Mesendoderm (in vitro differentiated cells): ENCODE measurements at places on chromosomes 2 and 18.

- peak; percentile 42 for DNase-seq
Observed at GRCh38 chr2:17935242-17935885, 56.9 kb downstream of the KCNS3 start.

- DNase-seq: no peak
Observed at GRCh38 chr2:20094142-20094755, 42.8 kb upstream of the LAPTM4A start.

DNA sequence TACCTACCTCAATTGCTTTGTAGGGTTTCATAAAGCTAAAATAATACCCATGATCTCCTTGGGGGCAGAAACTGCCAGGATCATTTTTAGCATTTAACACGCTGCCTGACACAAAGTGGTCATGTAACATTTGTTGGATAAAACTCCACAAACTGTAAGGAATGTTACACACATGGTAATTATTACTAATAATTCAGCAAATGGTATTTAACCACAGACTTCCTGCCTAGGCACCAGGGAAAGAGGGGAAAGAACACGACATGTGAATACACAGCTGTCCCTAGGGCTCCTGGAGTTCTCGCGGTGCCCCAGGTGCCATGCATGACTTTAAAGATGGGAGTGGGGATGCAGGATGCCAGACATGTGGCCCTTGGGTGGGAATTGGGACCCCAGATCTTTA lies 43.5 kb downstream of the ASAP2 start:
- DNase-seq: no peak

GRCh38 chr2:180753809-180754761 lies 226.3 kb upstream of the UBE2E3 start:
- no peak for DNase-seq

DNA sequence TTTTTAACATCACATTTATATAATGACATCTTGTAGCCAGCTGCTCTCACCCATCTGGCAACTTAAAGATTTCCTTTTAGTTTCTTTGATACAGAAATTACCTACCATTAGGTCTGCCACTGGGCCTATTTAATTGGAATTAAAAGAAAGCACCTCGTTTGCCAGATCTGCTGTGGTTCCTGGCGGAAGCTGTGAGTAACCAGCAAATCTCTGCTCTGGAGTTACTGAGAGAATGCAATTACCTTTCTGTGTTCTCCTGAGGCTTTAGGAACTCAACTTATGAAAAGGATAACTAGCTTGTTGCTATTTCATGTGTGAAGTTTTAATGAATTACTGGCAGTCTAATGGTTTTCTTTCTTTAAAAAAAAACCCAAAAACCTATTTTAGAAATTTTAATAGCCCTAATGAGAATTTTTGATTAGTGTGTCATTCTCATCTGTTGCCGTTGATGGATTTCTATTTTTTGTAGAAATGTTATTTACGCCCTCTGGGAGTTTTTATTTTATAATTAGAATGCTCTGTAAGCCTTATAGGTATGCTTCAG lies 69.7 kb upstream of the LYPD6B start:
- no peak for DNase-seq

DNA sequence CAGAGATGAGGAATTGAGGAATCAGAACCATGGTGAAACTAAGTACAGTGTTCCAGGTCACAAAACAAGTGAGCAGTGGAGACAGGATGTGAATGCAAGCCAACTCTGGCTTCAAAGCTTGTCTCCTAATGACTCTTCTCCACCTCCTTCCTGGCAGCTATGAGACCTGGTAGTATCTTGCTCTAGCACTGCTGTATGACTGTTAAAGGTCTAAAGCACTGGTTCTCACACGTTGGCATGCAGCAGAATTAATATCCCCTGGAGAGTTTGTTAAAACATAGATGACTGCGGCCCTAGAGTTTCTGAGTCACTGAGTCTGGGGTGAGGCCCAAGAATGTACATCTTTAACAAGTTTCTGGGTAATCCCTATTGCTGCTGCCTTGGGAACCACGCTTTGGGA lies 63.3 kb downstream of the SUCLG1 start:
- no peak for DNase-seq

DNA sequence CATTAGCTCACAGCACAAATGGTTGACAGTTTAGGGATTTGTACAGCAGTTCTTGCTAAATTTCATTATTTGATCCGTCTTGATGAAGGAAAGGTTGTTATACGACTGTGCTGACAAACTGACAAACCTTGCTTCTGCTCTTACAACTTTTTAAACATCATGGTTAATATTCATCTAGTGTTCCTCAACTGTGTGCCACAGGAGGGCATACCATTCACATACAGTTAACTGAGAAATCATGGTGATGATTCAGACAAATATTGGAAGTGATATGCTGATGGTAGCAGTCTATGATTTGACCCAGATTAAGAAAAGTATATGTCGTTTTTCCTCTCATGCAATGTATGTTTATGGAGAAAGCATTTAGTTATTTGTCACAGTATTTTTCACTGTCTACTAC lies 129.8 kb upstream of the FSIP2 start:
- no peak for DNase-seq

DNA sequence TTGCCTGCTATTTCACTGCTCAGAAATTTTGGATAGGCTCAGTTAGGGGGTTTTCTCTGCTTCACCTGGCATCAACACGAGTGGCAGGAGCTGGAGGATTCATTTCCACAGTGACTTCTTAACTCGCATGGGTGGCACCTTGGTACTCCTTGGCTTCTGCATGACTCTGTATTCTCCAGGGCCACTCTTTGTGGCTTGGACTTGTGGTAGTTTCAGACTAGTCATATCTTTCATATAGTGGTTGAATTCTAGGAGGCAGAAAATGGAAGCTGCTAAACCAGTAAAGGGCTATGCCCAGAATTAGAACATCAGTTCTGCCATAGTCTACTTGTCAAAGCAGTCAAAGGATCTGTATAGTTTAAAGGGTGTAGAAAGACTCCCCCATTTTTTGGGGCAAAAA lies 6.8 kb downstream of the MAIP1 start:
- no peak for DNase-seq

- peak; percentile 62 for DNase-seq
Observed at GRCh38 chr2:10471955-10472354, 23.8 kb upstream of the ODC1 start.

DNA sequence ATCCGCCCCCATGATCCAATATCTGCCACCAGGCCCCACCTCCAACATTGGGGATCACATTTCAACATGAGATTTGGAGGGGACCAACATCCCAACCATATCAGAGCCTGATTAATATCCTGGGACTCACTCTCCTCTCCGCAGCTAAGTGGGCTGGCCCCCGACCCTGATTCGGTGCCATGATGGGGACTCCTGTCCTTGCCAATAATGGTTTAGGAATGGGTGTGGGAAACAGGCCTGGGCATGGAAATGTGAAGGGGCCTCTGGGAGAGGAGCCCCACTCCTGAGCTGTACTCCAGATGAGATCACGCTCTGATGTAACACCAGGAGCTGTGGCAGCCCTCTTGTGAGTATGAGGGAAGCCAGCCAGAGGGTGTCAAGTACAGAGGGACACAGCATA lies 77.3 kb upstream of the SMAD7 start:
- no peak for DNase-seq

GRCh38 chr18:79570266-79571201 lies 109.1 kb upstream of the CTDP1 start:
- DNase-seq: peak; percentile 38

DNA sequence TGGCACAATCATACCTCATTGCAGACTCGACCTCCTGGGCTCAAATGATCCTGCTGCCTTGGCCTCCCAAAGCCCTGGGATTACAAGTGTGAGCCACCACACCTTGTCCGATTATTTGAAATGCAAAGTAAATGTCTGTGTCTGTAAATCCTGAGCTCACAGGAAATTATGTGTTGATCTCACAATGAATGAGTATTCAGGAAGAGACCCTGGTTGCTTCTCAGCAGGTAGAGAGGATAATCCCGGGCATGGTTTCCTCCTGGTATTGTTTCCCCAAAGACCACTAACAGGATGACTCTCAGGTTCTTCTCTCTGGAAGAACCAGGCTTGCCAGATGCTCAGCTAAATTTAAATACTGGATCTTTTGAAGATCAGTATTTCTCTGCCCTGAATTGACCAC lies 147.6 kb downstream of the LDLRAD4 start:
- peak; percentile 59 for DNase-seq

DNA sequence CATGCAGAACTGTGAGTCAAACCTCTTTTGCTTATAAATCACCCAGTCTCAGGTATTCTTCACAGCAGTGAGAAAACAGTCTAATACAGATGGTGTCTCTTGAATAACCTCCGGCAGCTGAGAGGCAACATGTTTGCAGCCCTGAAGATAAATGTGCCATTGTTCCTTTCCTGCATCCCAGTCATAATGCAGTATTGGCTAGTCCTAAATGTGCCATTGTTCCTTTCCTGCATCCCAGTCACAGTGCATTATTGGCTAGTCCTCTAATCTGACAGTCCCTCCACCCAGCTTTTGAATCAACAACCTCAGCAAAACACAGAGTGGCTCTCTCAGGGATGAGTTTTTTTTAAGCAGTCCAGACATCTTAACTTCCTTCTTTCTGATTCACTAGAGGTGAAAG lies 550.7 kb downstream of the RIT2 start:
- no peak for DNase-seq

GRCh38 chr18:49761771-49762170 lies 51.6 kb downstream of the ACAA2 start:
- no peak for DNase-seq

DNA sequence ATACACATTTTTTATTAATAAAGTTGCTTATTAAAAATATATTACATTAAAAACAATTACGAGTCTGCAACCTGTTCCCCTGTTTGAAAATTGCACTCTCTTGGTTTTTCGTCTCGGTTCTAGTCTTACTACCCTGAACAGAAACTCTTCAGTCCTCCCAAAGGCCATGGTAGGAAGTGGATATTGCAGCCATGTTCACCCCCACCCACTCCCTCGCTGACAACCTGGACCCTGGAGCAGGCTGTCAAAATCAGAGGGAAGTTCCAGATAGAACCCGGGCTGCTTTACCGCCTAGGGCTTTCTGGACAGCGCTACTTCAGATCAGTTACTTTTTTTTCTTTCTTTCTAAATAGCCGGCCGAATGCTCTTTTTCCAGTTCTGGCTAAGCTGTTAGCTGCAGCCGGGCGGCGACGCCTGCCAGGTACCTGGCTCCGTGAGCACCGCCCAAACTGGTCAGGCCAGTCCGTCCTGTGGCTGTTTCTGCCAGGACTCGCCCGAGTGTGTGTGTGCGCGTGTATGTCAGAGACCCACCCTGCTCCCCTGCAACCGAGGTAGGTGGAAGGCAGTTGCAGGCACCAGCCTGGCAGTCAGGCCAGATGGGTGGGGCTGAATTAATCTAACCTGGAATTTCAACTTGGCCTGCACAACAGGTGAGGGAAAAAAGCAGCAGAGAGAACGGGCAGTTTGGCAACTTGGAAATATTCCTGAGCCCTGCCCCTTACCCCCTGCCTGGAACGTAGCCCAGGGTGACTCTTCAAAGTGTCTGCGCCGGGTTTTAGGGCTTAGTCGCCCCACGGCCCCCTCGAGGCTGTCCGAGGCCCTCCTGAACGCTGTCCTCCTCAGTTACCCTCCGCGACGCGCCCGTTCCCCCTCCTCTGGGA lies 1.1 kb upstream of the TET3 start:
- DNase-seq: peak; percentile 76

- DNase-seq: no peak
Observed at GRCh38 chr2:232434091-232434490, 21.9 kb upstream of the ALPI start.

- peak; percentile 38 for DNase-seq
Observed at GRCh38 chr2:96264656-96265348, 995 bp downstream of the TMEM127 start.

DNA sequence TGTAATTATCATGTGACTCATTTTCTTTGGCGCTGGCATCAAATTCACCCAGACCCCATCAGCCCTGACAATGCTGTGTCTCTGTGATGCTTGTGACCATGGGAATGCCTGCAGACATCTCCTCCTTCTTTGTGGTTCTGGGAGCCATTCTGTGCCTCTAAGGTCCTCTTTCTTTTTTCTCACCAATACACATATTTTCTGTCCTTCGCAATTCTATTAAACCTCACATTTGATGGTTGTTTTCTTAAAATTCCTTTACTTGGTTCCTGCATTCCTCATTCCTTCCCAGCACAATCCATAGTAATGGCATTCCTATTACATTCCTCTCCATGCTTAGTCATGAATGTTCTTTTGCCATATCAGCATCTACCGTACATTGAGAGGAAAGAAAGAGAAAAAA lies 375.3 kb downstream of the PIK3C3 start:
- DNase-seq: peak; percentile 49

DNA sequence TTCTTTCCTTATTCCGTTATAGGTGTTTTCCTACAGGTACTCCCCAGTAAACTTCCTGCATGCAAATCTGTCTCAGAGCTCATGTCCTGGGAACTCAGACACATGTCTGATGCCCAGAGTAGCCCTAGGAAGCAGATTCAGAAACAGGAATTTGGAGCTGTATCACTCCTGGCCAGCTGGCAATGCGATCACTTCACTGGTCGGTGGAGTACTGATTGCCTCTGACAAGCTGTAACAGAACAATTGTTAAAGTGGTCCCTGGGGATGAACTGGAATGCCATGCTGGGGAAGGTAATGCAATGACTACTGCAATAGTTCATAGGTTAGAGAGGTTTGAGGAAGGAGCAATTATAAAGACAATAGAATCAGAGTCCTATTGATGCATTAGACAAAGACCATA lies 131.6 kb upstream of the DOCK10 start:
- peak; percentile 4 for DNase-seq

DNA sequence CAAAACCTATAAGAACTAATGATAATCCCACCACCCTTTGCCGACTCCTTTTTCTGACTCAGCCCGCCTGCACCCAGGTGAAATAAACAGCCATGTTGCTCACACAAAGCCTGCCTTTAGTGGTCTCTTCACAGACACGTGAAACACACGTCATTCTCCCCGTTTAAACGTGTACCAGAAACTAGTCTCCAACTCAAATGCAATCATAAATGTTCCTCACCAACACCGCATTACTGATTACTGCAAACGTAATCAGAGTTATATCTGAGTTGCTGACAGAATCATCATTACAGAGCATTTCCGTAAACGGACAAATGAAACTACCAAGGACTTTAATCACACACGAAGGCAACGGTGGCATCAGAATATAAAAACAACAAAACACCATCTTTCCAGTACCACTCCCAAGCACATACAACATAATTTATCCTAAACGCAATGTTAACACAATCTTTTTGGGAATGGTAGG lies 1.9 kb downstream of the CLK1 start:
- peak; percentile 67 for DNase-seq

DNA sequence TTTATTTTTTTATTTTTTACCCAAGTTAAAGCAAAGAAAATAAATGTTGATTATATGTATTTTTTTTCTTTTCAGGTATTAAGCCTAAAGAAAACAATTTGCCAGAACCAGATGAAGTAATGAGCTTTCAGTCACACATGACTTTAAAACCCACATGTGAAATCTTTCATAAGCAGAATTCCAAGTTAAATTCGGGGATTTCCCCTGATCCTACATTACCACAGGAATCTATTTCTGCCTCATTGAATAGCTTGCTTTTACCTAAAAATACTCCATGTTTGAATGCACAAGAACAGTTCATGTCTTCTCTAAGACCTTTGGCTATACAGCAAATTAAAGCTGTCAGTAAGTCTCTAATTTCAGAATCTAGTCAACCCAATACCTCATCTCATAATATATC lies 26.6 kb downstream of the GEN1 start:
- no peak for DNase-seq
